IMR-90 (cell line): ENCODE measurements at places on chromosomes 2 and 18. TPM values are rescaled to one million over a fixed set of nuclear protein-coding genes. Genes with fewer than 3 reads are reported as not detected.
A peak's percentile ranks its signal among the peaks of the same experiment; 100 is the strongest.

DNA sequence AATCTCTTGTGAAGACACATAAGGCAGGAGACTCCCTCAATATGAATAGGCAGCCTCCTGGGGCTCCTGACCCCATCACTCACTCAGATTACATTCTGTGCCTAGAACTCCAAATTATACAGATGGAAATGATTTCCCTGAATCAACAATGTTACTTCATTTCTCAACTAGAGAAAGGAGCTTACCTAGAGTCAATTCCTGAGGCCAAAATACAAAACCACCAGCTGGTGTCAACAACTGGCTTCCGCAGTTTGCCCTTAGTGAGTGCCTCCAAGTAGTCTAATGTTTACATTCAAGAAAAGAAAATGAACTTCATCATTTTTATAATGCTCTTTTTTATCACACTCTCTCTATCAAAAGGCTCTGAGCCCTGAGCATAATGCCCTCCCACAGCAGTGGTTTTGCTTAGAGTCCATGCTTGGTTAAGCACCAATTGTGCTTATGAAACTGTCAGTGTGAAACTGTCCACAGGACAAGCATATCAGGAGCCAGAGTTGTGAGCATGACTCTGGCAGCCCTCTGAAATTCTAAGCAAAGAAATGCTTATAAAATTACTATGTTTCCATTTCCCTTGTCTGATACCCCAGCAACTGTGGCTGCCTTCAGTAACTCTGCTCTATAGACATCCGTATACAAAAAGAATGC lies 305.7 kb upstream of the PKDCC start:
- DNase-seq: no peak

TMEM150A gene
- 4.7 and 4.8 TPM in 2 replicates for total RNA-seq

CHRNG gene
- not detected in 2 replicates for total RNA-seq

AQP12B gene
- not detected in 2 replicates for total RNA-seq

DNA sequence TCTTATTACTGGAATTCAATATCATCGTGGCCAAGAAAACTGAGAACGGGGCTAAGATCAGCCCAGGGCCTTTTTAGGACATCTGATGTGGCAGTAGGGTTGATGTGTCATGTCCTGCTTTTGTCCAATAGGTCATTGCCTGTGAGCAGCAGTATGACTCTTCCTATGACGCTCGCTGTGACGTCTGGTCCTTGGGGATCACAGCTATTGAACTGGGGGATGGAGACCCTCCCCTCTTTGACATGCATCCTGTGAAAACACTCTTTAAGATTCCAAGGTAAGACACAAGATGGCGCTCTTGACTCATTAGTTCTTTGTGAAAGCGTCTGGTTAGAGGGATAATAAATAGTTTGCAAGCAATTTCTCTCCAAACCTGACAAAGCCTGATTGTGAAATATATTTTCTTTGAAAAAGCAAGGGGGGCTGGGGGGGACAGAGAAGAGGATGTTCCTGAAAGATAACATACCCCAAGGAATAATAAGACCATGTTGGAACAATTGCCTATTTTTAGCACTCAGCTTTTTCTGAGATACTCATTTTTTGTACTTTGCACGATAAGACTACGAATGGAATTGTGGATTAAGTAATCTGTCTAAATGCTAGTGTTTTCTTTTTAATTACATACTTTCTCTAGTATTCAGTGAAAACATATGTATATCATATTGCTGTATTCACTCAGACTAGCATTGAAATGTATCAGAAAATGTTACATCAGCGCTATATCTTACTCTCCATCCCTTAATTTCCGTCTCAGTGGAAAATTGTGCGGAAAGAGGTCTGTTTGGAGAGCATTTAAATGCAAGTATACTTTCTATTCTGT lies 58.1 kb downstream of the MYO3B start:
- DNase-seq: peak; percentile 54

DNA sequence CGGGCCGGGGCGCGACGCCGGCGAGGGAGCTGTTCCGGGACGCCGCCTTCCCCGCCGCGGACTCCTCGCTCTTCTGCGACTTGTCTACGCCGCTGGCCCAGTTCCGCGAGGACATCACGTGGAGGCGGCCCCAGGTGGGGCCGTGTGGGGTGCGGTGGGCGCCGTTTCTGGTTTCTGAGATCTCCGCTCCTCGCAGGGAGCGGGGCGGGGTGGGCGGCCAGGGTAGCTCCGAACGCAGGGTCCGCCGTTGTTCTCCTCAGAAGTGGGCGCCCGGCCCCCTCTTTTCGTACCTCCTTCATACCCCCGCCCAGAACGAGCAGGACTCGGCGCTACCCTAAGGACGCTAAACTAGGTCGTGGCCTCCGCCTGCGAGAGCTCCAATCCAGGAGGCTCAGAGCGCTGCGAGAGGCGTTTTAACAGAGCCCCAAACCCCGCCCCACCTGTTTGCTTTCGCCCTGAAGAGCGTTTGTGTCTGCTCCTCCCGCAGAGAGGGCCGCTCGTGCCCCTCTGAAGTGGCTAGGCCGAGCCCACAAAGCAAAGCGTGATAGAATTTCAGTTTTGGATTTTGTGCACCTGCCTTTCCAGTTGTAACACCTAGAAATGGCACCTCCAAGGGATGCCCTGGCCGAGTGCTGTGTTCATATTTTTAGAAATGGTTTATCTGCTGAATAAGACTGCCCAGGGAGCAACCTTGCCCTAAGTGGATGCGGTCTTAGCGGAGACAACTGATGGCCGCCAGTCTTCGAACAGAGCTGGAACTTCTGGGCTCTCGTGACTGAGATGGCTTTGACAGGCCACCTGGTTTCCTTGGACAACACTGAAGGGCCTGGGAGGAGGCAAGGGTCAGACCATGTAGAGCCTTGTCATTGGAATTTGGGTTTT lies 626 bp downstream of the CAPN10 start:
- no peak for DNase-seq

GRCh38 chr2:29374823-29375222 lies 259.6 kb downstream of the CLIP4 start:
- DNase-seq: no peak
